ENCODE measurements at places on chromosomes 1 and 21.

GRCh38 chr1:8458607-8459006, 140.7 kb downstream of the SLC45A1 start:
- no peak for DNase-seq

DNA sequence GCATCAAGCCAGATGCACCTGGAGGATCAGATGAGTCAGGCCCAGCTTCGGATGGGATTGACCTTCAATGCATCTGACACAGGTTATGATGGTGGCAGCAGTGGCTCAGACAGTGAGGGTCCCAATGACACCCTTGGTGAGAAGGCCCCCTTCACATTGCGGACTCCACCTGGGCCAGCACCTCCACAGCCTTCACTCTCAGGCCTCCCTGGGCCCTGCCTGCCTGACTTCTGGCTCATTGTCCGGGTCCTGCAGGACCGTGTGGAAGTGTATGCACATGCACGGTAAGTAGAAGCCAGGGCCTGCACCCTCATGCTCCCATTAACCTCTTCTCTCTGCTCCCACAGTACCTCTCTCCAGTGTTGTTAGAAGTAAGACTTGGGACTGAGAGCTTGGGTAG, 20.8 kb downstream of the HYI start:
- peak; percentile 22 for DNase-seq

DNA sequence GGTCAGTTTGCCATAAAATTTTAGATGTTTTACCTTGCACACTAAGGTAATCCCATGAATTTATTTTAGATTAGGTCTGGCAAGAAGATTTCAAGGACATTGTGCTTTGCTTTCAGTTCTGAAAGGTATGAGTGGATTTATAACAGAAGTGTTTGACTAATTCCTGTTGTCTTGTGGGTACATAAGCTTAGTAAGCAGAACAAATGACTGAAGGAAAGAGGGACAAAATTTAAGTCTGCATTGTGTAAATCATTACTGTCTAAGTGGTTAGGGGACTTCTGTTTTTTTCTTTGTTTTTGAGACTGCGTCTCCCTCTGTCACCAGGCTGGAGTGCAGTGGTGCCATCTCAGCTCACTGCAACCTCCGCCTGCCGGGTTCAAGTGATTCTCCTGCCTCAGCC, 60.1 kb downstream of the PKN2 start:
- DNase-seq, result no peak

GRCh38 chr1:143497374-143497747, 474.4 kb downstream of the FAM72C start:
- peak; percentile 2 for DNase-seq

GRCh38 chr1:53514436-53514835, 55.2 kb downstream of the DMRTB1 start:
- DNase-seq, result no peak

- no peak for DNase-seq
These were observed 65.7 kb upstream of the RNF11 start for GRCh38 chr1:51170342-51170741.

DNA sequence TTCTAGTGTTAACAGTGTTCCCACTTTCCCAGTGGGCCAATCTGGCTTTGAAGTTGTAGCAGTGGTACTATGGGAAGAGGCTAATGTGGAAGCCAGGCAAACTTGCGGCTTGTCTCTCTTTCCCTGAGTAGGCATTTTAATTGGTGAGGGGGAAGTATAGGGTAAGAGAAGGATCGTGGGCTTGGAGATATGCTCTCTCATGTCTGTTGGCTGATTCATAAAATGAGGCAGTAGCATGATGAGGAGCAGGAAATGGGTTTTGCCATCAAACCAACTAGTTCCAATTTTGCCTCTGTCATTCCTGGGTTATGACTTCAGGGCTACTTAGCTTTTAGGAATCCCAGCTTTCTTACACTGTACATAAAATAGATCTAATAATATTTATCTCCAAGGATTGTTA, 12.1 kb downstream of the C8A start:
- DNase-seq, result no peak

DNA sequence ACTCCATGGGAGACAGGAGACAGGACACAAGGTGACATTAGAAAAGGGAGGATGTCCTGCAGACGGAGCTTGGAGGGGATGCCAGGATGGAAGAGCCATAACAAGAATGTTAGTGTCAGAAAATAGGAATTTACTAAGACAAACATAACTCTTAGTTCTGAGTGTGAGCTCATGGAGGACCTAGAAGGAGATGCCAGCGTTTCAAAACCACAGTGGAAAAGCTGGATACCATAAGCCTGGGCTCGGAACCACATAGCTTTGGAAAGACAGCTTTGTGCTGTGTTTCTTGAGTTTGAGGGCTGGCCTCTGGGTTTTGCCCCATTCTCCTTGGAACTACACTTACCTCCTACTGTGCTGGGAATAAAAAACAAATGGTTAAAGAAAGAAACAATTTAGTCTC, 128.4 kb downstream of the S1PR1 start:
- no peak for DNase-seq

DNA sequence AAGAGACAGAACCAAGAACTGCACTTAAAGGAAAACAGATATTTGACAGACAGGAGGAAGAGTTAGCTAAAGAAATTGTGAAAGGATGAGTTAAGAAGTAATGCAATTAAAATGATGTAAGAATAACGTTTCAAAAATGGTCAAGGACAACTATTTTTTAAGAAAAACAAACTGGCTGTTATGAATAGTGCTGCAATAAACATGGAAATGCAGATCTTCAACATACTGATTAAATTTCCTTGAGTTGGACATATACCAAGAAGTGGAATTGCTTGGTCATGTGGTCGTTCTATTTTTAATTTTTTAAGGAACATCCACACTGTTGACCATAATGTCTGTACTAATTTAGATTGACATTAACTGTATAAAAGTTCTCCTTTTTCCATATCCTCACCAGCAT, 23.1 kb upstream of the PHTF1 start:
- no peak for DNase-seq

DNA sequence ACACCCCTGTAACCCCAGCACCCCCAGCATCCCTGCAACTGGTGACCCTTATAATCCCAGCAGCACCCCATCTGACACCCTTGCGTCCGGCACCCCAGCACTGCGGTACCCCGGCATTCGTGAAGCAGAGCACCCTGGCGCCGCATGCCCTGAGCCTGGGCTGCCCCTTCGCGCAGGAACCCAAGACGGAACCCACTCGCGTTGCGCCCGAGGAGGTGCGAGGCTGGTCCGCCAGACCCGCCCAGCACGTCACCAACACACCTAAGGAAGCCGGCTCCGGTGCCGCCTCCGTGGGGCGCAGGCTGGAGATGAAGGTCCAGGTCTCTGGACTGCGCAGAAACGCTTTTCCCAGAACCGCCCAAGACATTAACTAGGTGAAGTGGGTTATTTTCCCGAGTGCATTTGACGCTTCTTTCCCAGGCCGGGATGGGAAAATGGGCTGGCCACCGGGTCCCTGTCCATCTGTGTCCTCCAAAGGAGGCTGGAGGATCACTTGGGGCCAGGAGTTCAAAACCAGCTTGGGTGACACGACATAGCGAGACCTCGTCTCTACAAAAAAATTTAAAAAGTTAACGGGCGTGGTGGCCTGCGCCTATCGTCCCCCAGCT, 15.9 kb upstream of the RNF187 start:
- no peak for DNase-seq

Data from H7 (cell line).